ENCODE measurements at places on chromosomes 3 and 15. TPM values are rescaled to one million over a fixed set of nuclear protein-coding genes. Genes with fewer than 3 reads are reported as not detected.

MEIS2 gene
- 65.4 TPM for total RNA-seq

PGBD4 gene
- total RNA-seq = 0.58 TPM

GOLGA6L9 gene
- under 0.01 TPM for total RNA-seq

RAB6B gene
- total RNA-seq = not detected

VEPH1 gene
- total RNA-seq = 92.5 TPM

MEX3B gene
- 2.9 TPM for total RNA-seq

FAM43A gene
- total RNA-seq = 6.1 TPM

FANCD2OS gene
- total RNA-seq = not detected

Measured in myometrial cell (primary cell).